ENCODE measurements at places on chromosomes 13 and 19. TPM values are rescaled to one million over a fixed set of nuclear protein-coding genes. Genes with fewer than 3 reads are reported as not detected.

- H3K27ac ChIP-seq, result no peak overlapping the region
- no peaks in the 10 kb centered on the region for H3K36me3 ChIP-seq
- no peak for DNase-seq
- no peaks in the 10 kb centered on the region for H3K27me3 ChIP-seq
- no peak overlapping the region for H3K4me3 ChIP-seq
These were observed 177.3 kb upstream of the SERP2 start for GRCh38 chr13:44196196-44196751.

Gene PSG1
- total RNA-seq, result not detected

Gene PRR22
- 3.0 TPM for total RNA-seq

Gene PRR19
- 3.7 TPM for total RNA-seq

GRCh38 chr13:40311356-40312101, 354.9 kb downstream of the FOXO1 start:
- peaks cover 35% of the 10 kb centered on the region for H3K27me3 ChIP-seq
- DNase-seq, result no peak
- H3K36me3 ChIP-seq, result peaks cover 13% of the 10 kb centered on the region
- no peak overlapping the region for H3K27ac ChIP-seq

DNA sequence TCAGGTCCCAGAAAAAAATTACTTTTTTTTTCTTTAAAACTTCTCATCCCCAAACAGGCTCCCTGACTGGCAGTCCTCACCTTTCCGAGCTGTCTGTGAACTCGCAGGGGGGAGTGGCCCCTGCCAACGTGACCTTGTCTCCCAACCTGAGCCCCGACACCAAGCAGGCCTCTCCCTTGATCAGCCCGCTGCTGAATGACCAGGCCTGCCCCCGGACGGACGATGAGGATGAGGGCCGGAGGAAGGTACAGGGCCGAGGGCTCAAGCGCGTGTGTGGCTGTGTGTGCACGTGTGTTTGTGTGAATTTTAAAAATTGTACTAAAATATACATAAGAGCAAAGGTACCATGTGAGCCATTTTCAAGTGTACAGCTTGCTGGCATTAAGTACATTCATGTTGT, 167.6 kb downstream of the STK24 start:
- no peak for DNase-seq
- H3K27ac ChIP-seq, result no peak overlapping the region
- no peaks in the 10 kb centered on the region for H3K27me3 ChIP-seq
- H3K36me3 ChIP-seq, result peaks cover 26% of the 10 kb centered on the region
- H3K4me1 ChIP-seq, result peaks cover 13% of the 10 kb centered on the region
- no peak overlapping the region for H3K4me3 ChIP-seq

GRCh38 chr13:49020940-49021553, 45.3 kb downstream of the FNDC3A start:
- peaks cover 39% of the 10 kb centered on the region for H3K36me3 ChIP-seq
- peak overlapping the region; percentile 58 for H3K27ac ChIP-seq
- no peak for DNase-seq
- no peaks in the 10 kb centered on the region for H3K27me3 ChIP-seq

DNA sequence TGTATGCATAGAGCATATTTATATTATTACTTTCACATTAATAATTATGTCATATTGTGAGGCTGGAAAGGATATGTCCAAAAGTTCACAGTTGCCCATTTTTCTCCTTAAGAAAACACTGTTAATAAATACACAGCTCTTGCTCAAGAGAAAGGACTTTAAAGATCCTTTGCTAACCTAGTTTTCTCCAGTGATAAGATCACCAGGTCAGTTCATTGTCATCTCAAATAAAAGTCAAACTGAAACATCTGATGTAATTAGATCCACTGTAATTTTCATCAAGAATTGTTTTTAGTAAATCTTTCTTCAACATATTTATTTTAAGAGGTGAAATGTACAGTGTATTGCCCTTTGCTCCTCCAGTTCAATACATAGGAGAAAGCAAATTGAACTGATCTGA, 82.8 kb upstream of the KLHL1 start:
- H3K4me3 ChIP-seq, result no peak overlapping the region
- H3K36me3 ChIP-seq, result no peaks in the 10 kb centered on the region
- H3K27ac ChIP-seq, result no peak overlapping the region
- H3K27me3 ChIP-seq, result no peaks in the 10 kb centered on the region
- no peaks in the 10 kb centered on the region for H3K4me1 ChIP-seq

- H3K27ac ChIP-seq, result no peak overlapping the region
- peaks cover 21% of the 10 kb centered on the region for H3K4me1 ChIP-seq
- H3K27me3 ChIP-seq, result no peaks in the 10 kb centered on the region
- DNase-seq, result no peak
- H3K36me3 ChIP-seq, result no peaks in the 10 kb centered on the region
These were observed 232.8 kb downstream of the DACH1 start for GRCh38 chr13:71634182-71634581.

Gene FGF21
- total RNA-seq, result 0.44 TPM

DNA sequence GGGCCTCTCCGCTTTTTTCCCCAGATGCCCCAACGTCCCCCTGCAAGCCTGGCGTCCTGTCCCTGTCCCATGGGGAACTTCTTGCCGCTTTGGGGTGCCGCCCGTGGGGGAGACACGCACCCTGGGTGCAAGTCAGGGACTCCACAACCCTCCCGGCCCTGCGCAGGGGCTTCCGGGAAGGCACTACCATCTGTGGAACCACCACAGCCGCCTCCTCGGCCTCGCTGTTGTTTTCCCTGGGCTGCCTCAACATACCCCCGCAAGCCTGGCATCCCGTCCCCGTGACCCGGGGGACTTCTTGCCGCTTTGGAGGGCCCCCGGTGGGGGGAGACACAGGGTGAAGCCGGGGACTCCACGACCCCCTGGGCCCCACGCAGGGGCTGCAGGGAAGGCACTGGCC, 238.4 kb downstream of the TUBA3C start:
- no peaks in the 10 kb centered on the region for H3K4me1 ChIP-seq
- no peak overlapping the region for H3K4me3 ChIP-seq
- H3K27ac ChIP-seq, result no peak overlapping the region
- peaks cover under 1% of the 10 kb centered on the region for H3K27me3 ChIP-seq
- no peak for DNase-seq

Gene F2RL3
- total RNA-seq, result 0.14 TPM

- no peak overlapping the region for H3K4me3 ChIP-seq
- H3K27ac ChIP-seq, result no peak overlapping the region
- H3K27me3 ChIP-seq, result no peaks in the 10 kb centered on the region
- no peaks in the 10 kb centered on the region for H3K4me1 ChIP-seq
- no peaks in the 10 kb centered on the region for H3K36me3 ChIP-seq
- no peak for DNase-seq
These were observed 179.7 kb upstream of the ZNF507 start for GRCh38 chr19:32165750-32166149.

GRCh38 chr19:30681162-30682100, 309.2 kb downstream of the ZNF536 start:
- no peaks in the 10 kb centered on the region for H3K36me3 ChIP-seq
- H3K27ac ChIP-seq, result no peak overlapping the region
- no peaks in the 10 kb centered on the region for H3K27me3 ChIP-seq

- H3K4me3 ChIP-seq, result no peak overlapping the region
- no peak for DNase-seq
- H3K4me1 ChIP-seq, result no peaks in the 10 kb centered on the region
- H3K27me3 ChIP-seq, result no peaks in the 10 kb centered on the region
These were observed 105.5 kb downstream of the TEX26 start for GRCh38 chr13:31037874-31038500.

- H3K4me3 ChIP-seq, result no peak overlapping the region
- H3K27me3 ChIP-seq, result no peaks in the 10 kb centered on the region
- H3K4me1 ChIP-seq, result peaks cover 3% of the 10 kb centered on the region
- no peak for DNase-seq
- H3K27ac ChIP-seq, result no peak overlapping the region
- no peaks in the 10 kb centered on the region for H3K36me3 ChIP-seq
These were observed 140.7 kb downstream of the TM9SF2 start for GRCh38 chr13:99642006-99642405.

DNA sequence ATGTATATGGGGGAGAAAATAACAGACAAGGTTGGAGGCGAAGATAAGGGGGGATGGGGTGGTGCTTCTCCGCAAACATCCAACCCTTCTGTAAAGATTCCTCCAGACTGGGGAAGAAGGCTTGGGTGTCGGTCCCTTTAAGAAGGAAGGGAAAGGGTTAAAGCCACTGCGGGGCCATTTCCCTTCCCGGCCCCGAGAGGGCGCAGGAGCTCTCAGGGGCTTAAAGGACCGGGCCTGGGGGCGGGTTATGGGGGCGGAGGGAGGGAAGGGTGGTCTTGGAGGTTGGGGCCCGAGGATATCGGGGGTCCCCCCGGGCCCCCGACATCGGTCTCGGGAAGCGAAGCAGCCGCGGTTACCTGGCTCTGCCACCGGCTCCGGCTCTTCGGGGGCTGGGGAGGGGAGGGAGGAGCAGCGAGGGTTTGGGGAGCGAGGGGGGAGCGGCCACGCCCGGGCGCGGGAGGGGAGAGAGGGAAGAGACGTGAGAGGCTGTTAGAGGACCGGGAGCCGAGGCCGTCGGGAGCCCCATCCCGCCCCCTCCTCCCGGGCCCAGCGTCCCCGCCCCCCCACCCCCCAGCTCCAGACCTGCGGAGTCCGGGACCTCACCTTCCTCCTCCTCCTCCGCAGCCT, 2.8 kb downstream of the TNNT1 start:
- DNase-seq, result peak; percentile 79
- peaks cover 4% of the 10 kb centered on the region for H3K36me3 ChIP-seq
- H3K4me3 ChIP-seq, result peak overlapping the region; percentile 65
- peaks cover 26% of the 10 kb centered on the region for H3K27me3 ChIP-seq
- peaks cover 39% of the 10 kb centered on the region for H3K4me1 ChIP-seq
- no peak overlapping the region for H3K27ac ChIP-seq

GRCh38 chr13:21478881-21479808, 20.0 kb upstream of the ZDHHC20 start:
- H3K4me1 ChIP-seq, result peaks cover 4% of the 10 kb centered on the region
- H3K4me3 ChIP-seq, result peak overlapping the region; percentile 18
- no peaks in the 10 kb centered on the region for H3K36me3 ChIP-seq
- no peak overlapping the region for H3K27ac ChIP-seq
- H3K27me3 ChIP-seq, result no peaks in the 10 kb centered on the region
- DNase-seq, result no peak

Gene LAIR1
- 0.37 TPM for total RNA-seq

Gene CEACAM7
- 0.21 TPM for total RNA-seq

Gene ZNF749
- total RNA-seq, result 32.3 TPM

- peaks cover 6% of the 10 kb centered on the region for H3K4me1 ChIP-seq
- no peaks in the 10 kb centered on the region for H3K36me3 ChIP-seq
- no peak overlapping the region for H3K4me3 ChIP-seq
These were observed 22.4 kb upstream of the EBI3 start for GRCh38 chr19:4206818-4207484.

DNA sequence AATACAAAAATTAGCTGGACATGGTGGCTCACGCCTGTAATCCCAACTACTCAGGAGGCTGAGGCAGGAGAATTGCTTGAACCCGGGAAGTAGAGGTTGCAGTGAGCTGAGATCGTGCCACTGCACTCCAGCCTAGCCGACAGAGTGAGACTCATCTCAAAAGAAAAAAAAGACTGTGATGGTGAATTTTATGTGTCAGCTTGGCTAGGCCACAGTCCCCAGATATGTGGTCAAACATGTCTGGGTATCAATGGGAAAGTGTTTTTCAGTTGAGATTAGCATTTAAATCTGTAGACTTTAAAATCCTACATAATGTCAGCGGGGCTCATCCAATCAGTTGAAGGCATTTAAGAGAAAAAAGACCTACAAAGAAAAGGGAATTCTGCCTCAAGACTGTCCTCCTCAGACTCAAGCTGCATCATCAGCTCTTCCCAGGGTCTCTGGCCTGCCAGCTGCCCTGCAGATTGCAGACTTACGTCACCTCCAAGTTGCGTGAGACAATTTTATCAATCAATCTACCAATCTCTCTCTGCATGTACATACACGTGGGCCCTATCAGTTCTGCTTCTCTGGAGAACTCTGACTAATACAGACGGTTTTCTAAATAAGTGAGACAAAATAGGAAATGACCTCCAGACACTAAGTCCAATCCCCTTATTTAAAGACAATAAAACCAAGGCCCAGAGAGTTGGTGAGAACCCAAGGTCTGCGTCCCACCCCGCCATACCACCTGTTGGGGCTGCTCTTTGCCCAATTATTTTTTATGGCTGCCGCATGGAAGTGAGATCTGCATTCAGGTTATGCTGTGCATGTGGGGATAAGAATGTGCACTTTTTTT, 99.2 kb downstream of the ABCC4 start:
- peaks cover 9% of the 10 kb centered on the region for H3K36me3 ChIP-seq
- H3K27me3 ChIP-seq, result no peaks in the 10 kb centered on the region
- 0 out of 2 replicates have a peak, but pooled peaks cover 3% of the 10 kb centered on the region for H3K4me1 ChIP-seq
- no peak overlapping the region for H3K27ac ChIP-seq
- DNase-seq, result no peak
- no peak overlapping the region for H3K4me3 ChIP-seq

DNA sequence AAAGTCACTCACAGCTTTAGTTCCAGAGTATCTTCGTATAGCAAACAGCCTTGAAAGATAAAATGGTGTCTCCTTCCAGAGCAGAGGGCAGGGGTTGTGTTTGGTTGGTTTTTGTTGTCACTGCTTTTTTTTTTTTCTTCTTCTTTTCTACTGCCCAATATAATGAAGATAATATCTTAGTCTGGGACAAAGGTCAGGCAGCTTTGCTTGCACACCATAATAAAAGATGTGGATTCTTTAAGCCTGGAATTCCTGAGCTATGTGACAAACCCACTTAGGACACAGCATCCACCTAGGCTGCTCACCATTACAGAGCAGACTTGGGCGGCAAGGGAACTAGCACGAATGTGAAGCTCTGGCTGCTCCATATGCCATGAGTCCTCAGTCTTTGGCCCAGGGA, 165.6 kb upstream of the MIR17HG start:
- no peak for DNase-seq
- H3K4me3 ChIP-seq, result no peak overlapping the region
- H3K27me3 ChIP-seq, result no peaks in the 10 kb centered on the region
- no peaks in the 10 kb centered on the region for H3K4me1 ChIP-seq
- H3K27ac ChIP-seq, result no peak overlapping the region

GRCh38 chr13:97134364-97135095, 87.6 kb upstream of the MBNL2 start:
- no peaks in the 10 kb centered on the region for H3K4me1 ChIP-seq
- no peak for DNase-seq
- H3K36me3 ChIP-seq, result no peaks in the 10 kb centered on the region
- peaks cover 10% of the 10 kb centered on the region for H3K27me3 ChIP-seq
- H3K27ac ChIP-seq, result no peak overlapping the region

- no peaks in the 10 kb centered on the region for H3K27me3 ChIP-seq
- H3K36me3 ChIP-seq, result peaks cover 9% of the 10 kb centered on the region
- no peak overlapping the region for H3K4me3 ChIP-seq
- no peak overlapping the region for H3K27ac ChIP-seq
These were observed 35.9 kb upstream of the C13orf46 start for GRCh38 chr13:114009590-114010400.
